Stimulated activated effector memory CD8-positive, alpha-beta T cell treated with anti-CD3 and anti-CD28 coated beads, Interleukin-12 subunit alpha, Interleukin-12 subunit beta, amount 100 ng/mL, for 72 hours (primary cell): ENCODE measurements at places on chromosomes 12 and 14.

- no peak for DNase-seq
Observed at GRCh38 chr14:91778217-91778616, 46.3 kb upstream of the CATSPERB start.

- DNase-seq, result no peak
Observed at GRCh38 chr12:117521867-117522266, 160.4 kb upstream of the NOS1 start.

DNA sequence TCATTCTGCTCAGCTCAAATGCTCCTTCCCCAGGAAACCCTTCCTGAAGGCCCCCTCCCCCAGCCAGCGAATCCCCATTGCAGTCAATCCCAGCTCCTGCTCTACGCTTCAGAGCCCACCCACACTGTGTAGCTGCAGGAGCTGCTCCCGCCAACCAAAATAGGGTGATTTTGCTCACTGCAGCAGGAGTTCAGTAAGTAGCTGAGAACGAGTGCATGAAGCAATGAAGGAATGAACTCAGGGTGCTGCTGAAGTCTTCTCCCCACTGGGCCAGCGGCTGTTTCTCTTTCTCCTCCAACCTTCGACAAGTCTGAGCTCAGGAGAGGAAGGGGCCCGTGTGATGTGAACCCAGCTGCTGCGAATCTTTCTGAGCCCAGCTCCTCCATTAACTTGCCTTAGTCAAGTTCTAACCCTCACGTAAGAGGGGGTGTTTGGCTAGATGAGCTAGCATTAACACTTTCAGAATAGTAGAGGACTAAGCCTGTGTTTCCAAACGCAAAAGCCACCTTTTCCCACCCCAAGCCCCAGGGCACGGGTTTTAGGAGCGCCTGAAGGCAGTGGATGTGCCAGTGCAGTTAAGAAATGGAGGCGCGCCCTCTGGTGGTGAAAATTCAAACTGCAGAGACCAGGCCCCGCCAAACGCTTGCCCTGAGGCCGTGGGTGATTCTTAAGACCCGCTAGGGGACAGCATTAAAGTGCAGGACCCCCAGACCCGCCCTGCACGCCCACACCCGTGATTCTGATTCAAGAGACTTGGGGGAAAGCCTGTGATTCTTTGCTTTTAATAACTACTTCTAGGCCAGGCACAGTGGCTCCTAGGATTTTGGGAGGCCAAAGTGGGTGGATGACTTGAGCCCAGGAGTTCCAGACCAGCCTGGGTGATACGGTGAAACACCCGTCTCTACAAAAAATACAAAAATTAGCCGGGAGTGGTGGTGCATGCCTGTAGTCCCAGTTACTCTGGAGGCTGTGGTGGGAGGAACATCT lies 11.9 kb upstream of the SERPINA4 start:
- DNase-seq, result peak; percentile 82

DNA sequence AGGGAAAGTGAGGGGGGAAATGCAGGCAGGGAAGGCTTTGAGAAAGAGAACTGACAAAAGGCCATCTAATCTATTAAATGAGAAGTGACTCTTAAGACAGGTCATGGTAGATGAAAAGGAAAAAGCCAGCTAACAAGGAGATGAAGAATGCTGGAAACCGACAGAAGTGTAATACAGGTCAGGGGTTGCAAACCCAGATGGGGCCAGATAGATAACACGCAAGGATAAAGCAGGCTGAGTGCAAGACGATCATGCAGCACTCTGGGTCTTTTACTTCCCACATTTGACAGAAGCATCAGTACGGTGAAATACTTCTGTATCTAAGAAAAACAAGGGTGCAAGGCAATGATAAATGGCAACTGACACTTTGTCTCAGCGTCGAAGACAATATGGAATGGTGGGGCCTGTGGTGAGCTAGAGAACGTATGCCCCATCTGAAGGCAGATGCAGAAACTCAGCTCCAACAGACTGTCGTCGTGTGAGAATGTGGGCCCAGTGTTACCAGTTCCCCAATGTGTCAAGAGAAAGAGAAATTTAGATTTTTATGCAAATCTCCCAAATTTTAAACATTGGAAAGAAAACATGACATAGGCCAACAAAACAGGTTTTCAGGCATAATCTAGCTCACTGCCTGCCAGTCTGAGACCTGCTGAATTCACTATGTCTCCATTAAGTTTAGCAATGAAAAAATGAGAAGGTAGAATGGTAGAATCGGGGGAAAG lies 187.4 kb downstream of the PHLDA1 start:
- DNase-seq, result no peak

DNA sequence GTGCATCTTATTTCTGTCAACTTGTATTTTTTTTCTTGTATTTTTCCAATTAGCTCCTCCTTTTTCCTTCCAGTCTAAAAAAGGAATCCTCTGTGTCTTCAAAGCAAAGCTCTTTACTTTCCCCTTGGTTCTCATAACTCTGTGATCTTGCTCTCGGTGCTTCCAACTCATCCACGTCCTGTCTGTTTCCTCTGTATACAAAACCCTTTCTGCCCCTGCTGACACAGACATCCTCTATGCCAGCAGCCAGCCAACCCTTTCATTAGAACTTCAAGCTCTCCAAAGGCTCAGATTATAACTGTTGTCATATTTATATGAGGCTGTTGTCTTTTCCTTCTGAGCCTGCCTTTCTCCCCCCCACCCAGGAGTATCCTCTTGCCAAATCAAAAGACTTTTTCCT lies 32.4 kb downstream of the OAS2 start:
- DNase-seq, result no peak

DNA sequence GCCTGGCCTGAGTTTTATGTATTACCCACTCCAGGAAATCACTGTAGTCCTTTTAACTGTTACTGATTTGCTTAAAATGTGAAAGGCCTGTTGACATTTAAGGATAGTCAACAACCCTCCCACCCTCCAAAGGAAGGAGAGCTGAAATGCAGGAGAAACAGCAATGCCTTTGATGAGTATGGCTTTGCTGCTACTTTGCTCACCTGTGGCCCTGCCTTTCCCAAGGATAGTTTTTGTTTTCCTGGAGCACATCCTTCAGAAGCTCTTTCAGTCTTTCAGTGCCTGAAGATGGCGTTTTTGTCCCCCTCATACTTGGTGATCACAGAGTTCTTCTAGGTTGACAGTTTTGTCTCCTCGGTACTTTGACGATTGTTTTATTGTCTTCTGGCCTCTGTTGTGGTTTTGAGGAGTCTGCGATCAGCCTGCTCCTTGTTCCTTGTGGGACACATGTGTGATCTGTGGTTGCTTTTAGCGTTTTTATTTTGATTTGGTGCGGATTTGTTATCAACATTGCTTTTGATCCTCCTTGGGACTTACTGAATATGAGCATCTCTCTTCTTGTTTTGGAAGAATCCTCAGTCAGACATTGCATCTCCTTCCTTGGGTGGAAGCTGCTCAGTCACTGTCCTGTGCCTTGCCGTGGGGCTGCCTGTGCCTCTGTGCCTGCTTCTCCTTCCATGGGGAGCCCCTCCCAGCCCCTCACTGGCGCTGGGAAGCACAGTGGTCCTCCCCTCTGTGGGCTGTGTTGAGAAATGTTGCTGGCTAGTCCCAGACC lies 17.2 kb downstream of the PACS2 start:
- DNase-seq, result no peak

GRCh38 chr14:105863296-105864108 lies 337.1 kb downstream of the TMEM121 start:
- no peak for DNase-seq
